CD4-positive, alpha-beta T cell treated with Interleukin-17A for 4 hours (primary cell): ENCODE measurements at places on chromosomes 12 and 14.

DNA sequence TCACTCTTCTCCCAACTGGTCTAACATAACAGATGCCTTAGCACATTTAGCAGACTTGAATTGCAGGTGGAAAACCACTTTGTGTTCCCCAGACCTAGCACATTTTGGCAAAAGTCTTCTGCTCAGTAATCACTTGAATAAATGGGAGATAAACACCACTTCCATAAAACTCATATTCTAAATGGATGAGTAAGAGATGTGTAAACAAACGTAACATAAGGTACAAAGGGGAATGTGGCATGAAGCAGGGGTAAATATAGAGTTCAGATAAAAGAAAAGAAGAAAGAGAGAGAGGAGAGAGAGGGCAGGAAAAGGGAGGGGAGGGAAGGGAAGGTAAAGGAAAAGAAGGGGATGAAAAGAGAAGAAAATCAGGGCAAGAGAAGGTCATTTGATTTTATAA, 17.0 kb upstream of the KERA start:
- DNase-seq, result no peak

DNA sequence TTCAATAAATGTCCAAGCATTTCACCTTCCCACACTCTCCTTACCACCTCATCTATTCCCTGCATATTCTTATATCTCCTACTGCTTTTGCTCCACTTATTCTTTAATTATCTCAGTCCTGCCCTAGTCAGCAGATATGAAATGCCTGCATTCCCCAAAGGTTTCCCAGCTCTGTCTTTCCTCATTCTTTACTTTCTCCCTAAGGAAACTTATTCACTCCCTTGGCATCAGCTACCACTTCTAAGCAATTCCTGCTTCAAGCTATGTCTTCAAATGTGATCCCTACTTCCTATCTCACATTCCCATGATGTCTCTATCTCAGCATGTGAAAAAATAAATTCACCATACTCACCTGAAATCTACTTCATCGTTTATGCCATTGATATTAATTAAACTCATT, 111.8 kb downstream of the CAPZA3 start:
- DNase-seq, result no peak

DNA sequence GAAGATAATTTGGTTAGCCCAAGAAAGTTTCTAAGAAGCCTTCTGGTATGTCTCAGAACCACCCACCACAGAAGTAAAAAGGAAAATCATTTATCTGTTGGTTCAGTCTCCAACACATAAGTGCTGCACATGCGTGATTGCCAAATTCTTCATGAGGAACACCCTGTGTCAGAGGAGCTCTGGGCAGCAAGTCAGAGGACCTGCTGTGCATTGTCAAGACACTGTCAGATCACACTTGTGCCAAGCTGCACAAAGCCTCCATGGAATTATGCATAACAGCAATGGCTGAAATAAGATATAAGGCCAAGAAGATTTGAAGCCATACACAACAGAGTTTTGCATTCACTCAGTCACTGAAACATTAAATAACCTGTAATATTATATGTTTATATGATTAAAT, 1304.7 kb upstream of the FLRT2 start:
- DNase-seq, result no peak

DNA sequence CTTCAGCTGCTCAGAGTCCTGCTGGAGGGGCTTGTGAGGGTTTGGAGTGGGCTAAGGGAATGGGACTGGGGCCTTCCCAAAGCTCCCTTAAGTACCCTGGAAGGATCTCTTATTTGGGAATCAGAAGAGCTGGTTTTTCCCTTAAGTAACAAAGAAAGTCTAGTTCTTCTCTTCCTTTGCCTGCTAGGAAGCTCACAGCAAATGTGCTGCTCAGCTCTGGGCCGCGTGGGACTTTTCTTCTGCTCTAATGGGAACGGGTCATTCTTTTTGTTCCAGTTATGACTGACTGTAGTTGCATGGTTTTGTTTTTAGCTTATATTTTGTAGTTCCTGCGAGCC, 6.0 kb downstream of the KIF26A start:
- no peak for DNase-seq

GRCh38 chr14:42921901-42922300, 1315.2 kb downstream of the LRFN5 start:
- no peak for DNase-seq

GRCh38 chr12:100845095-100845494, 50.5 kb downstream of the ANO4 start:
- DNase-seq, result no peak
